IMR-90 (cell line): ENCODE measurements at places on chromosomes 1 and 21.

DNA sequence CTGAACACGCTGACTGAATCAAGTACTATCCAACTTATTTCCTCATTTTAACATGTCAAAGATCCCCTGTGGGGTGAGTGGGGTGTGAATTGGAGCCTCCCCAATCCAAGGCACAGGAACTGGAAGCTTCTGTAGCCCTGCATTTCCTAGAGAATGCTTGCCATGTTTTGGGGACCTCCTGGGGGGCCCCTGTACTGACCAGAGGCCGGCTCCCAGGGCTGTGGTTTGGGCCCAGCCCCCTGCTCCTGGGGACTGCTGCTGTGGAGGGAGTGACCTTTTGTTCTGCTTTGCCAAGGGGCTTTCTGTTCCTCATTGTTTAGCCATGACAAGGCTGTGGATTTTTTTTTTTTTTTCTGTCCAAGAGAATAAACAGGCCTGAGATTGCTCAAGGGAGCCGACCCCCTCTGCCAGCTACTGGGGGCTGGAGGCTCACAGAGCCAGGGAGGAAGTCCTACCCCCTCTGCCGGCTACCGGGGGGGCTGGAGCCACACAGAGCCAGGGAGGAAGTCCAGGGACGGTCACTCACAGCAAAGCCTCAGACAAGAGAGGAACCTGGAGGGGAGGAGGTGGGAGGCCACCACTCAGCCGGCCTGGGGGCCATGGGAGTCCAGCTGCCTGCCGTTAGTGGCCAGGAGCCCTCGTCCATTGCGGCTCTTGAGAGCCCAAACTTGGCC lies 17.4 kb downstream of the TNFRSF1B start:
- DNase-seq, result peak; percentile 85

GRCh38 chr1:158685085-158685484 lies 1.4 kb downstream of the SPTA1 start:
- no peak for DNase-seq

DNA sequence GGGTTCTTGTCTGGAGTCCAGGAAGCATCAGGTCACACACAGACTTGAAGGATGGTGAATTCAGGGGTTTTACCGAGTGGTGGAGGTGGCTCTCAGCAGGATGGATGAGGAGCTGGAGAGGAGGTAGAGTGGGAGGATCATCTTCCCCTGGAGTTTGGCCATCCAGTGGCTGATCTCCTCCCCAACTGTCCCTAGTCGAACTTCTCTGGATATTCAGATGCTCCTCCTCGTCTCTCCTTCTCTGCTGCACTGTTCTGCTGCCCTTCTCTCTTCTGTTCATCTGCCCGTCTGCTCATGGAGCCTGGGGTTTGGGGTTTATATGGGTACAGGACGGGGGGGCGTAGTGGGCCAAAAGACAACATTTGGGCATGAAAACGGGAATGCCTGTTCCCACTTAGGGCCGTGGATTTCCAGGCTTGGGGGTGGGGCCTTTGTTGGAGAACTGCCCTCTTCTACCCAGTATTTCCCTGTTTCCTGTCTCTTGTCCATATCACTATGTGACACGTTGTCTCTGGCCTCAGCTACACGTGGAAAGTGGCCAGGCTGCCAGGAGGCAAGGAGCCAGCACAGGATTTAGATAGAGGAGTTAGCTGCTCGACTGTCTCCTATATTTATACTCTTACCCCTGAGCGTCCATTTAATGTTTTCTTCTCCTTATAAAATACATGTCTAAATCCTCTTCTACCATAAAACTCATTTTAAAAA lies 76.7 kb downstream of the SIPA1L2 start:
- peak; percentile 52 for DNase-seq

GRCh38 chr1:243483952-243484351 lies 228.1 kb downstream of the SDCCAG8 start:
- no peak for DNase-seq

- DNase-seq, result peak; percentile 86
Observed at GRCh38 chr1:16978567-16979474, 1.6 kb downstream of the MFAP2 start.

DNA sequence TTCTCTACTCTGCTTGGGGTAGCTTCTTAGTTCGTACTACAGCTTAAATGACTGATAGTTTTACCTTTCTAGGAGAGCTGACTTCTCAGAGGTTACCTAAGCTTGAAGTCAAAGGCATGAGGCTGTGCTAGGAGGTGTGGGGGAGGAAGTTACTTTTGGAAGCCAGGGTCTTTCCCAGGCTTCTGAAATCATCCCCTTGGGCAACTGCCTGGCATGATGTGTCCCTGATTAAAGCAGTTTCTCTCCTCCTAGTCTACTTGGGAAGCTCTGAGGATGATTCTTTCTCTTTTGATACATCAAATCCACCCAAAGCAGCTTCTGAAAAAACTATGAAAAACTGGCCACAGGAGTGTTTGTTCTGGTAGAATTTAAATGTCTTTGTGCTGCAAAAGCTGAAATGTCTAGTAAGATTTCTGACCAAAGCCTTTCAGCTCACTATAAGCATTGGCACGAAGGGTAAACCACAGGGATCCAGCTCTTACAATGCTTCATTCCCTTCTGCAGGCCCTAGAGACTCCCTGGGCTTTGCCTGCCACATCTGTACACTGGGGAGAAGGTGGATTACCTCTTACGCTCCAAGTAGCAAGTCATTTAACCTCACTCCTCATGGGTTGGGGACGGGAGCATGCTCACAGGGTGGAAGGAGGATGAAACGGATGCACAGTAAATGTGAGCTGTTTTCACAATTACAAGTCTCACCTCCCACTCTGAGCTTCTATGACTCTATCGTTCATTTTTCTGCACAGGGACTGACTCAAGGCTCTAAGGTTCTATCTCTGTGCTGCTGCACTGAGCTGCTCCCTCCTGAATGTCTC lies 59.6 kb downstream of the RUNX1 start:
- DNase-seq, result no peak
